Right forelimb (tissue), 1 donor: ENCODE measurements at places on chromosomes 12 and 14.

DNA sequence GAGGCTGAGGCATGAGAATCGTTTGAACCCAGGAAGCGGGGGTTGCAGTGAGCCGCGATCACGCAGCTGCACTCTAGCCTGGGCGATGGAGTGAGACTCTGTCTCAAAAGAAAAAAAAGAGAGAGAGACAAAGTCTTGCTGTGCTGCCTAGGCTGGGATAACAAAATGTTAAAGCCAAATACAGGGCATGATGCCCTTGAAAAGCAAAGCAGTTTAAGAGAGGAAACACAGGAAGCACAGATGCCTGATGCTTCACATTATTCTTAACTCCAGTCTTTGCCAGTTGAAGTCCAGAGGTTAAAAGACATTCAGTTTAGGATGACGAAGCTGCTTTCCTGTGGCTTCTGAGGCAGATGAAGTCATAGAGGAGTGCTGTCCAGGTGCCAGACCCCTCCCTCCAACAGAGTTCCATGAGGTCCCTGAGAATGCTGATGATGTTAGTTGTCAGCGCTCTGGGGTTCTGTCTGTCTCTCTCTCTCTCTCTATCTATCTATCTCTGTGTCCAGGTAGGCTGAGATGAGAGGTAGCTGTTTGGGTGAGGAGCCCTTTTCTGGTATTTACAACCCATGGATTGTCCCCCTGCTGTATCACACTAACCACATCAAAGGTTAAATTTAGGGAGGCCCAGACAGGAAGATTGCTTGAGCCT, 4.9 kb upstream of the MRPL52 start:
- DNase-seq = peak; percentile 69

DNA sequence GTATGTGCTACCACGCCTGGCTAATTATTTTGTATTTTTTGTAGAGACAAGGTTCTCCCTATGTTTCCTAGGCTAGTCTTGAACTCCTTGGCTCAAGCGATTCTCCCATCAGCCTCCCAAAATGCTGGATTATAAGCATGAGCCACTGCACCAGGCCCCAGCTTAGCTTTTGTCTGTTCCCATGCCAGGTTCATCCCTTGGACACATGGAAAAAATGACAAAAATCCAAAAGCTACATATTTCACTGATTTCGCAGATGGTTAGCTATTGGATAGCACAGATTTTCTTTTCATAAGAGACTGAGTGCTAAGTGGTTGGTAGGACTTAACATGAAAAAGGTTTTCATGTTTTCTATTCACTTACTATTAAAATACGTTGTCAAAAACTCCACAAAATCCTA, 286.6 kb upstream of the KITLG start:
- no peak for DNase-seq

- DNase-seq = no peak
These were observed 132.3 kb downstream of the EML1 start for GRCh38 chr14:99925471-99925870.

DNA sequence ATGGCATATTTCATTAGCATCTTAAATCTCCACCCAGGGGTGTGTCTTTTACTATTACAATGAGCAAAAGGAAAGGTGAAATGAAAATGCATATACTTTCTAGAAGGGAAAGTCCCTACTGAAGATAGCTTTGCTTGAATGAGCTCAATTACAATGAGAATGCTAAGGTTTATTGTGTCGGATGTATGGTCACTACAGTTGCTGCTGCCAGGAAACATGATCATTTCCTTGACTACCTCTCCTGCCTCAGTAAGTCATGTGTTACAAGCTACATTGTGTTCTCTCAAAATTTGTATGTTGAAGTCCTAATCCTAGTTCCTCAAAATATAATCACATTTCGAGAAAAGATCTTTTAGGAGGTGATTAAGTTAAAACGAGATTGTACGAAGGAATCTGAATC, 322.2 kb downstream of the MDGA2 start:
- no peak for DNase-seq

DNA sequence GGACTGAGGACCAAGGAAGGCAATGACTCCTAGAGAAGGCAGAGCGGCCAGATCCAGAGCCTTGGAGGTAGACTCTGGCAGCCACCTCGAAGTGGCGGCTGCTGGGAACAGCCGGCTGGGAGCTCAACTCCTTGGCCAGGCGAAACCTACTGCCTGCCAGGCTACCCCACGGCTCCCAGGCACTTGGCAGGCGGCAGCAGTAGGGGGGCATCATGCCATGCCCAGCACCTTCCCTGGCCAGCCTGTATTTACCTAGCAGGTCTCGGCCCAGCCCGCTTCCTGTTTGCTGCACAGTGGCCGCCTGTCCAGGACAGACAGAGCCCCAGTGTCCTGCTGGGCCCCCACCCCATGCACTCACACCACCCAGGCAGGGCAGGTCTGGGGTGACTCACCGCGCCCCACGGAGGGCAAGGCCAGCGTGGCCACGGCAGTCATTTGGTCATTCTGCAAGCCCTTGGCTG, 10.2 kb downstream of the TRPV4 start:
- peak; percentile 69 for DNase-seq

- no peak for DNase-seq
These were observed at the start of gene NTS for GRCh38 chr12:85874031-85874461. Gene NTS, plus strand, starts transcription at chr12:85874295. Its CDS starts 109 bp downstream, at chr12:85874404.

GRCh38 chr12:101695706-101696105, 1.7 kb upstream of the CHPT1 start:
- no peak for DNase-seq

DNA sequence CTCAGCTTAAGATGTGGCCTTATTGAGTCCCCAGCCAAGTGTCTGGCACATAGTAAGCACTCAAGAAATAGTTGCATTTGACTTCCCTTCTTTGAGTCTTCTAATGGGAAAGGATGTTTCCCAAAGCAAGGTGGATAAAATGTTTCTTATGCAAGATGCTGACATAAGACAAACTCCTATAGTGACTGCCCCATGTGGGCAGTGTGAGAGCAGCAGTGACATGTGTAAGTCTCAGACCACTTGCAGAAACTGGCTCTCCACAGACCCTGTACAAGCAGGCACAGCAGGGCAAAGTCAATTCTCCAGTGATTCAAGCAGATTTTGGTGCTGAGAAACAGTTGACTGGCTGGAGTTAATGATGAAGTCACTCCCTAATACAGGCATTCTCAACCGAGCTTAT, 255.3 kb downstream of the ANO2 start:
- no peak for DNase-seq

DNA sequence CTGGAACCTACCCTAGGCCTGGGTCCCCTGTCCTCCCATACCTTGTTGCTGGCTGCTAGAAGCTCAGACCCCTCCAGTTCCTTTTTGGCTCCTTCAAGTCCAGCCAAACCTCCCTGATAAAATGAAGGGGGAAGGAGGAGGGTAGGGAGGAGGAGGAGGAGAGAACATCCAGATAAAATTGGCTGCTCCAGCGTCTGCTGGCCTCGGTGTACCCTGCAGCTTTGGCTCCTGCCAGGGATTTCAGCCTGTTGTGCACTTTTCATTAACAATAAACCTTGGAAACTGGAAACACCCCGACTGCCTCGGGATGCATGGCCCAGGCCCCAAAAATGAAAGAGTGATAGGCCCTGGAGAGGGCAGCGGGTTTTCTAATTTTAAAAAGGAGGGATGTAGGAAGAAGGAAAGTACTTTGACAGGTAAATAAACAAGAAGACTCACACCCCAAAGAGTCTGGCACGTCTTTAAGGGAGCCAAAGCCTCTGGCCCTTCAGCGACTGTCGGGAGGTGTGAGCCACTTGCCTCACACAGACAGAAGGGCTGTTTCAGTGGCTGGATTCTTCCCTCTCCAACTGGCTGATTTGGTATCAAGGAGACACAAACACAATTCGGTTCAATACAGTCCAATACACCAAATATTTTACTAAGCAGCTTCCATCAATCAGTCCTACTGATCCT, 49.8 kb downstream of the NUAK1 start:
- no peak for DNase-seq

- DNase-seq = peak; percentile 39
These were observed 134.8 kb downstream of the ZFP36L1 start for GRCh38 chr14:68658029-68658509.

GRCh38 chr14:88352698-88353097, 29.6 kb upstream of the KCNK10 start:
- no peak for DNase-seq

GRCh38 chr12:129779033-129779432, 124.8 kb downstream of the TMEM132D start:
- no peak for DNase-seq

DNA sequence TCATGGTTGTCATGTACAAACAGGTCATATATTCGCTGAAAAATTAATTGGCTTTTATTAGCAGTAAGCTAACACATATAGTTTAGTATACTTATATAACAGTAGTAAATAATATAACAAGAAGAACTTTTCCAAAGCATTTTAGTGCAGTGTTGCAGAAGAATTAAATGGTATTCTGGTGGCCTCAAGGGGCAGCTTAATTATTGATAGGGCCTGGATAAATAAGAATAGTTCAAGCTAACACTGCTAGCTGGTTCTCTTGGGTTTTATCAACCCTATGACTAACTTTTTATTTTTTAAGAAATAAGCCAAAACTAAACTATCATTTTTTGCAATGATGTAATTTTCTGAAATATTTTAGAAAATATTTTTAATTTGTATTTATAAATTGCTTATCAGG, 152.1 kb downstream of the SRGAP1 start:
- no peak for DNase-seq
